ENCODE measurements at places on chromosomes 6 and 20.

- no peak for DNase-seq
Measured at GRCh38 chr6:22208026-22208425, 88.8 kb downstream of the PRL start.

DNA sequence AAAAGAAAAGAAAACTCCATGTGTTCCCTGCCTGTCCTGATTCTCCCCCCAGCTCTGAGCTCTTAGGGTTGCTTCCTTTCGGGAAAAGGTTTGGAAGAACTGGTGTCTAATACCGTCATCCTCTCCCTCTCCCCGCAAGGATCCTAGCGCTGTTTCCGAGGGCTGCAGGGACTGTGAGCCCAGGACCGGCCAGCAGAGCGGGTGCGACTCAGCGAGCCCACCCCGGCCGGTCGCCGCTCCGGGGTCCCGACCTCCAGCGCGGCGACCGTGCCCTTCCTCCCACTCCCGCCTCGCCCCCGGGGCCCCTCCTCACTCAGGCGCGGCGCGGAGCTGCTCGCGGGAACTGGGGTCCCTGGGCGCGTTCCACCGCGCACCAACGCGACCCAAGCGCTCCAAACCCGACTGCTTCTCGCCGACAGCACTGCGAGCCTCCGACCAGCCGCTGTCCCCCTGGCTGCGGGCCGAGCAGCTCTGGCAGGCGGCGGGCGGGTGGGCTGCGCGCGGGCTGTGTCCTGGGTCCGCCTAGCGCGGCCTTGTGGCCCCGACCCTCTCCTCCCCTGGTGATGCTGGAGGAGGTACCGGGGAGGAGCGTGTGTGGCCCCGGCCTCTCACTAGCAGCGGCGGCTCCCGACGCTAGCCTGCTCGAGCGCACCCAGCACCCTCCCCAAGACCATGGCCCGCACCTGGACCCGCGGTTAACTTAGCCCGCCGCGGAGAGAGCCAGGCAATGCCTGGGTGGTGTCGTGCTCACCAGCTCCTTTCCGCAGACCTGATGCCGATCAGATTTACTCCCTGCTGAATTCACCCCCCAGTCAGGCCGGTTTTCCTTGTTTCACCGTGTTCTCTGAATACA lies at the start of gene PLA2G7:
Gene PLA2G7, minus strand, starts transcription at position 509 of the 853 bp plus-strand sequence. CDS start 12,484 bp downstream, outside the sequence.
- no peak for DNase-seq

GRCh38 chr6:19472850-19473249 lies 364.3 kb upstream of the ID4 start:
- DNase-seq, result peak; percentile 51

GRCh38 chr6:114608091-114608490 lies 265.3 kb upstream of the HS3ST5 start:
- no peak for DNase-seq

Measured in NAMALWA (cell line).